ENCODE measurements at places on chromosomes 13 and 19.

- H3K4me3 ChIP-seq = no peak overlapping the region
- H3K36me3 ChIP-seq = no peaks in the 10 kb centered on the region
- DNase-seq = no peak
These were observed 89.3 kb downstream of the SPACA7 start for GRCh38 chr13:112465251-112466131.

- DNase-seq = no peak
- H3K36me3 ChIP-seq = no peaks in the 10 kb centered on the region
- no peaks in the 10 kb centered on the region for H3K27me3 ChIP-seq
- no peak overlapping the region for H3K4me3 ChIP-seq
These were observed 99.4 kb downstream of the WASF3 start for GRCh38 chr13:26656919-26657318.

DNA sequence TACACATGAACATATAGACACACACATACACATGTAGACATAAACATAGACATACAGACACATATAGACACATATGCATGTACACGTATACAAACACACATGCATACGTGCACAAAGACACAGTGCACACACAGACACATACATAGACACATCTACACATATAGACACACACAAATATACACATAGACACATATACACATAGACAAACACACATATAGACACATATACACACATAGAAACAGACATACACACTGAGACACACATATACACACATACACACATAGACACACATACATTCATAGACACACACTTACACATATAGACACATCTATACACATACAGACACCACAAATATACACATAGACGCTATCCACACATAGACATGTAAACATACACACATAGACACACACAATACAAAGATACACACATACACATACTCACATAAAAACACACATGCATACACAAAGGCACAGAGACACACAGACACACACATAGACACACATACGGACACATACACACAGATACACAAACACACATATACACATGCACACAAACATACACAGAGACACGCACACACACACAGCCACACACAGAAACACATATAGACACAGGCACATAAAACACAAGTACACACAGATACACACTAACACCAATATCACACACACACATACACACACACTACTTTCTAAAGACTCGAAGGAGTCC lies 254.0 kb downstream of the TSHZ3 start:
- no peaks in the 10 kb centered on the region for H3K4me1 ChIP-seq
- no peak overlapping the region for H3K27ac ChIP-seq
- no peaks in the 10 kb centered on the region for H3K27me3 ChIP-seq

DNA sequence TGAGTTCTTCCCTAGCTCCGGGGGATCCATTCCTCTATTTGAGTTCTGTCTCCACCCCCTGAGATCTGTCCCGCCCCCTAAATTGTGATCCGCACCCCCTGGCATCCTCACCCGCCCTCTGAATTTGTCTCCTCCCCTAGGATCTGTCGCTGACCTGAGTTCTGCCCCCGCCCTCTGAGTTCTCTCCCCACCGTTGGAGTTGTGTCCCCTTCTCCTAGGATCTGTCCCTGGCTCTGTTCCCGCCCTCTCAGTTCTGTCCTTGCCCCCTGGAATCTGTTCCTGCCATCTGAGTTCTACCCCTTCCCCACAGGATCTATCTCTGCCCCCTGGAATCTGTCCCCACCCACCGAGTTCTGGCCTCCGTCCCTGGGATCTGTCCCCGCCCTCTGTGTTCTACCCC lies 1.0 kb upstream of the SLC17A7 start:
- DNase-seq = no peak
- H3K4me1 ChIP-seq = peaks cover 9% of the 10 kb centered on the region
- H3K27ac ChIP-seq = no peak overlapping the region

GRCh38 chr13:44197791-44198770 lies 175.5 kb upstream of the SERP2 start:
- no peak for DNase-seq
- H3K36me3 ChIP-seq = no peaks in the 10 kb centered on the region
- no peaks in the 10 kb centered on the region for H3K4me1 ChIP-seq
- no peaks in the 10 kb centered on the region for H3K27me3 ChIP-seq
- H3K4me3 ChIP-seq = no peak overlapping the region

DNA sequence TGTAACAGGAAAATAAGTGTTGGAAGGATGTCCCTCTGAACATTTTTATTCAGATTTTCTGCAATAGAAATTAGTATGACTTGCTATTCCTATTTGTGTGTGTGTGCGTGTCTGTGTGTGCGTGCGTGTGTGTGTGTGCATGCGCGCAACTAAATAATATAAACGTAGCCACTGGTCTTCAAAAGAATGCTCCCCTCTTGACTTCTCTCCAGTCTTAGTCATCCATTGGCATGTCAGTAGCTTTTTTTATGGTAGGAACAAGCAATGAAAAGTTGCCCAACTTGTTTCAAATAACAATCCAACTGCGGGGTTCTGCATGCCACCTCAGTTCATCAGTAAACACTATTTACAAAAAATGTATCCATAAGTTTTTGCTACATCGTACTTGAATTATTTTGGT lies 249.6 kb downstream of the GPC6 start:
- DNase-seq = no peak
- H3K36me3 ChIP-seq = no peaks in the 10 kb centered on the region
- H3K4me1 ChIP-seq = peaks cover 20% of the 10 kb centered on the region
- H3K27me3 ChIP-seq = no peaks in the 10 kb centered on the region
- H3K4me3 ChIP-seq = peak overlapping the region; percentile 9
- H3K27ac ChIP-seq = no peak overlapping the region

DNA sequence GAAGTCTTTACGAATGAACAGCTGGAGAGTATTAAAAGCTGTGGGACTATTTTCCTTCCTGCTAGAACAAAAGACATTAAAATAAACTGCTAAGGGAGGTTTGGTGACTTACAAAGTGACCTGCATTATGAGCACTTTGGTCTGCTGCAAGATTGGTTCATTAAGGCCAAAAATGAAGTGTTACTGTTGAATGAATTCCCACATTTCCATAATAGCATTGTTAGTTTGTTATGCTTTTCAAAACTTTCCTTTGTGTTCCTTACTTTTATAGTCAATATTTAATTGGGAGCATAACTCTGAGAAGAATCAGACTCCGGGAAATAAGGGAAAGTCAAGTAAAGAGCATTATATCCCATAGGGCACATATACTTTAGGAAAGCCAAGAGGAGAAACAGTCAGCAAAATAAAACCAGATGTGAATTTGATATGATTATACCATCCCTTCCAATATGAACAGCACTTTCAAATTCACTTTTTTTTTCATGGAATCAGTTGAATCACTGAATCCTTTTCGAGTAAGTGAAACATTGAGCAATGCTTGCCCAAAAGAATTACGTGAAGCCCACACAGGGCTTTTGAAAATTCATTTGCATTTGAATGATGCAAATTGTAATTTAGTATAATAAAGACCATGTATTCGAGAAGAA lies 112.6 kb downstream of the KCTD12 start:
- no peaks in the 10 kb centered on the region for H3K4me1 ChIP-seq
- no peaks in the 10 kb centered on the region for H3K27me3 ChIP-seq
- H3K4me3 ChIP-seq = no peak overlapping the region
- H3K36me3 ChIP-seq = no peaks in the 10 kb centered on the region

GRCh38 chr19:6945733-6946132 lies 58.4 kb downstream of the ADGRE1 start:
- DNase-seq = no peak
- H3K4me3 ChIP-seq = no peak overlapping the region
- H3K27ac ChIP-seq = no peak overlapping the region
- no peaks in the 10 kb centered on the region for H3K27me3 ChIP-seq
- no peaks in the 10 kb centered on the region for H3K36me3 ChIP-seq
- H3K4me1 ChIP-seq = no peaks in the 10 kb centered on the region

GRCh38 chr13:113912596-113912995 lies 48.7 kb upstream of the GAS6 start:
- no peak for DNase-seq
- no peaks in the 10 kb centered on the region for H3K27me3 ChIP-seq
- H3K4me1 ChIP-seq = peaks cover 14% of the 10 kb centered on the region

- H3K4me1 ChIP-seq = no peaks in the 10 kb centered on the region
- no peaks in the 10 kb centered on the region for H3K27me3 ChIP-seq
- H3K36me3 ChIP-seq = no peaks in the 10 kb centered on the region
- no peak overlapping the region for H3K27ac ChIP-seq
- H3K4me3 ChIP-seq = no peak overlapping the region
These were observed 4.7 kb downstream of the STXBP2 start for GRCh38 chr19:7641290-7642276.

DNA sequence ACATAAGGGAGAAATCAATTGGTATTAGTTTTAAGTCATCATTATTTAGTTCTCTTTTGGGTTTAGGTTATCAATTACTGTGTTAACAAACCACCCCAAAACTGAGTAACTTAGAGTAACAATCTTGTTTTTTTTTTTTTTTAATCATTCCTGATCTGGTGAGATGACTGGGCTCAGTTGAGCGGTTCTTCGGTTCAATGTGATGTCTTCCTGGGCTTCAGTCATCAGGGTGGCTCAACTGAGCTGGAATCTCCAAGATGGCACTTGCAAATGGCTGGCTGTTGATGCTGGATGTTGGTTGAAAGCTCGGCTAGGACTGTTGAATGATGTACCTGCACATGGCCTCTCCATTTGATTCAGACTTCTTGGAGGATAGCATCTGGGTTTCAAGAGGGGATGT lies 3.2 kb upstream of the TARM1 start:
- no peak for DNase-seq
- no peaks in the 10 kb centered on the region for H3K4me1 ChIP-seq
- H3K4me3 ChIP-seq = no peak overlapping the region
- no peaks in the 10 kb centered on the region for H3K27me3 ChIP-seq

- H3K4me1 ChIP-seq = peaks cover 15% of the 10 kb centered on the region
- DNase-seq = no peak
- no peaks in the 10 kb centered on the region for H3K36me3 ChIP-seq
These were observed 3.9 kb downstream of the COG3 start for GRCh38 chr13:45468635-45469034.

DNA sequence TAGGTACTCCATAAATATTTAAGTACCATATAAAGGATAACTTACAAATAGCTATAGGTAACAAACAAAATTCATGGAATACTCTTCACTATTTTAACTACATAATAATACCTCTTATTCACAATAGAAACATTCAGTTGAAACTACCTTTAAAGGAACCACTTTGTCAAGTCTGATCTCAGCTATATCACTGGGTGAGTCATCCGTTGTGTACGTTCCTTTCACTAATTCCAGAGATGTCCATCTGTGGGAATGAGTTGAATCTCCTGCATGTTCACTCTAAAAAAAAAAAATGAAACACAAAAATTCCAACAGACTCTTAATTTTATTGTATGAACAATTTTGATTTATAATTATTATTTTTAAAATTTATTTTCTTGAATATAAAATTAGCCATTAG lies 149.4 kb upstream of the FBXL3 start:
- H3K4me1 ChIP-seq = no peaks in the 10 kb centered on the region
- H3K27me3 ChIP-seq = no peaks in the 10 kb centered on the region
- DNase-seq = no peak
- H3K36me3 ChIP-seq = peaks cover 31% of the 10 kb centered on the region
- H3K4me3 ChIP-seq = no peak overlapping the region

DNA sequence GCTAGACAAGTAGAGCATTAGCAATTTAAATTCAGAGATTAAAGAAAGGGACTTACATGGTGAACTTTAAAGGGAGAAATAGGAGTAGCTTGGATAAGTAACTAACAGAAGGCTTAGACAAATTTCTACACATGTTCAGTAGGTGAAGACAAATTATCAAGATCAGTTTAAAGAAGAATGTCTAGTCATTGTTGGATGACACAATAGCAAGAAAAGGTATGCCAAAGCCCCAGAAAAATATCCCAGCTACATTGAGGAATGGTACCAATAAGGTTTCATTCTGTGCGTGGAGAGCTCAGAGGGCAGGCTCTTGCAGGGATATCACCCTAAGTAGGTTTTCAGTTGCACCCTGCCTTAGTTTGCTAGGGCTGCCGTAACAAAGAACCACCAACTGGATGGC lies 3.5 kb upstream of the STK24 start:
- no peak for DNase-seq
- H3K4me3 ChIP-seq = no peak overlapping the region
- H3K27ac ChIP-seq = no peak overlapping the region
- no peaks in the 10 kb centered on the region for H3K36me3 ChIP-seq
- H3K27me3 ChIP-seq = no peaks in the 10 kb centered on the region

GRCh38 chr13:95882121-95882520 lies 171.1 kb downstream of the UGGT2 start:
- H3K36me3 ChIP-seq = peaks cover 3% of the 10 kb centered on the region
- H3K4me1 ChIP-seq = no peaks in the 10 kb centered on the region
- no peaks in the 10 kb centered on the region for H3K27me3 ChIP-seq

DNA sequence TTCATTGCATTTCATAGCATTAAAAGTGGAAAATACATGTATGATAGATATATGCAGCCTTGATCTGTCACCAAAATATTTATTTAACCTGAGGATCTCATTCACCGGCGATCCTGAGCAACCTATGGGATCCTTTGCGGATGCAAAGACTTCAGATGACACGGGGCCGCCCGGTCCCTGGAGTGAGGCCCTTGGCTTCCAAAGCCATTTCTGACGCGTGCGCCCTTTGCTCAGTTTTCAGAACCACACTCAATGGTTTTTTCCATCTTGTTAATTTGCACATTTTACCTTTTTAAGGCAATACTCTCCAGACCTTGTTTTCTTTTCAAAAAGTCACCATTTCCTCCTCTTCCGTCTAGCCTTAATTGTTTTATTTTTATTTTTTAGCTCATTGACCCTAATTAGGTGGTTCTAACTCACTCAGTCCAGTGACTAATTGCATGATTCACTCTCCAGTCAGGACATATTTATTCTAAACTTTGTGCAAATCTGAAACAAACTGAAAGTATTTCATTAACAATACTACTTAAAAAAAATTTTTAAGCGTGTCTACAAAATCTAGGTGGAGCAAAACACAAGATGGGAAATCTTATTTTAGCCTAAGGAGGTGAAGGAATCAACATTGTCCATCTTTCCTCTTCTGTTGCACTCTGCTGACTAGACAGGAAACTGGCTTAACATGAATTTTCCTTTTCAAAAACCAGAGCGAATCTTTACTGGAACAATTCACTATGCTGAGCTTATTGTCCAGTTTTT lies 47.9 kb downstream of the COL4A1 start:
- peaks cover 59% of the 10 kb centered on the region for H3K4me1 ChIP-seq
- no peak for DNase-seq
- H3K36me3 ChIP-seq = no peaks in the 10 kb centered on the region
- H3K4me3 ChIP-seq = peak overlapping the region; percentile 13
- H3K27ac ChIP-seq = peak overlapping the region; percentile 65
- H3K27me3 ChIP-seq = peaks cover 5% of the 10 kb centered on the region
